ENCODE measurements at places on chromosomes 4 and X.
A peak's percentile ranks its signal among the peaks of the same experiment; 100 is the strongest.

GRCh38 chrX:29478336-29479069, 736.9 kb upstream of the MAGEB2 start:
- no peak for DNase-seq

- no peak for DNase-seq
Observed at GRCh38 chr4:181202240-181202639, 1041.0 kb upstream of the TENM3 start.

DNA sequence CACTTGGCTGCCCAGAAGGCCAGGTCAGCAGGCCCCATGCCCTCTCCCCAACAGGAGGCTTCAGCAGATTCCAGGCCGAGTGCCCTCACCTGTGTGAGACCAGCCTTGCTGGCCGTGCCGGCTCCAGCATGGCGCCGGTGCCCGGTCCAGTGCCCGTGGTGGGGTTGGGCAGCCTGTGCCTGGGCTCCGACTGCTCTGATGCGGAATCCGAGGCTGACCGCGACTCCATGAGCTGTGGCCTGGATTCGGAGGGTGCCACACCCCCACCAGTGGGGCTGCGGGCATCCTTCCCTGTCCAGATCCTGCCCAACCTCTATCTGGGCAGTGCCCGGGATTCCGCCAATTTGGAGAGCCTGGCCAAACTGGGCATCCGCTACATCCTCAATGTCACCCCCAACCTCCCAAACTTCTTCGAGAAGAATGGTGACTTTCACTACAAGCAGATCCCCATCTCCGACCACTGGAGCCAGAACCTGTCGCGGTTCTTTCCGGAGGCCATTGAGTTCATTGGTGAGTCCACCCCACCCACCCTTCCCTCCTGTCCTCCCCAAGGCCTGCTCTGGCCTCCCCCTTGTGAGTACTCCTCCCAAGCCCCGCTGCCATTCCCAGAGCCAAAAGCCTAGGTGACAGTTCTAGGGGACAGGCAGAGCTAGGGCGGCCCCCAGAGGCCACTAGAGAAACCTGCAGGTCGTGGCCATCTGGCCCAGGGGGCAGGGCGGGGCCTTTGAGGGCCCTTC, 2.3 kb downstream of the DUSP9 start:
- DNase-seq, result no peak

DNA sequence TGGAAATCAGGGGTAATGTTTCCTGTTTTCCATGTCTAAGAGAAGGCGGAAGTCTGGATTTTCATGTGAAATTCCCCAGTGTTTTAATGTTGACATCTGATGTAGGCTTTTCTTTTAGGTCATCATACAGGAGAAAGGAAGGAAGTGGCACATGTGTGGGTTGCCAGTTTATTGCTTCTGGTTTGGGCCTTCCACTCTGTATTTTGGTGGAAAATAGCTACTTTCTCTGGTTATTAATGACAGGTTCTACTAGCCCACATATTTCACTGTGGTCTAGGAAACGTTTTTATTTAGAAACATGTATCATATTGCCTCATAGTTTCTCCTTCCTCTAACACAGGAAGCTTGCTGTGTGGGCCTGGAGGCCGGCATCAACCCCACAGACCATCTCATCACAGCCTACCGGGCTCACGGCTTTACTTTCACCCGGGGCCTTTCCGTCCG, 7.2 kb downstream of the PDHA1 start:
- no peak for DNase-seq

DNA sequence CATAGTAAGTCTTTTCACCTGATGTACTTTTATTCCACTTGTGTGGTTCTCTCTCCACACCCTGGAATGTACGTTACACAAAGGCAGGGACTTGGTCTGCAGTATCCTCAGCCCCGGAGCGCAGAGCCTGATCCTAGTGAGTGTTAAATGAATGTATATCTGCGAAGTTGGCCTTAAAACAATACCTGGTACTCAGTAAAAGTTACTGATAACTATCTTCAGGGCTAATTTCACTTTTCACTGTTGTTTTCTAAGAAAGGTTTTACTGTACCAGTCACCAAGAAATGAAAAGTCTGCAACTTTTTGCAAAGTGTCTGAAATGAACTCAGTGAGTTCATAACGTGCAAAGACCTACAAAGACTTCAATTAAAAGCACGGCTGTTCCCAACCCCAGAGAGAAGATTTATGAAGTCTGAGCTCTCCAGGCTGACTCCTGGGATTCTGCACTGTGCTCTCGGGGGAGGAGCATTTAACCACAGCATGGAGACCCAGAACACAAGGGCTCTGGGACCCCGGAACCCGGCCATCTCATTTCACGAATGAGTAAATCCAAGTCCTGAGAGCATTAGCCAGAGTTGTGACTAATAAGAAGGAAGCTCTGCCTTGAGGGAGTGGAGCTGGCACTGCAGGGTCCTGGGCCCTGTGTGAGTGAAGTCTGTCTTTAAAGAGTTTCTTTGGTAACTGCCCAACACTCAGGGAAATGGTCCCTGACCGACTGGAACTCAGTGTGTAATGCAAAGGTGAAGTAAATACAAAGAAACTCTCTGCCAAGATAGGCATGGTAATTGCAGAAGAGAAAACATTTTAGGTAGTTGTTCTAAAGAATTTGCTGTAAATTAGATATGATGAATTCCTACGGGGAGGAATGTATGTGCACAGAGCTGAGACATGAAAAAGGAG, 165.8 kb downstream of the NSUN7 start:
- peak; percentile 21 for DNase-seq
